ENCODE measurements at places on chromosomes 7 and 10.
A peak's percentile ranks its signal among the peaks of the same experiment; 100 is the strongest.

GRCh38 chr7:98802781-98803110, 67.1 kb downstream of the TMEM130 start:
- no peaks in the 10 kb centered on the region for H3K27me3 ChIP-seq
- DNase-seq: no peak

DNA sequence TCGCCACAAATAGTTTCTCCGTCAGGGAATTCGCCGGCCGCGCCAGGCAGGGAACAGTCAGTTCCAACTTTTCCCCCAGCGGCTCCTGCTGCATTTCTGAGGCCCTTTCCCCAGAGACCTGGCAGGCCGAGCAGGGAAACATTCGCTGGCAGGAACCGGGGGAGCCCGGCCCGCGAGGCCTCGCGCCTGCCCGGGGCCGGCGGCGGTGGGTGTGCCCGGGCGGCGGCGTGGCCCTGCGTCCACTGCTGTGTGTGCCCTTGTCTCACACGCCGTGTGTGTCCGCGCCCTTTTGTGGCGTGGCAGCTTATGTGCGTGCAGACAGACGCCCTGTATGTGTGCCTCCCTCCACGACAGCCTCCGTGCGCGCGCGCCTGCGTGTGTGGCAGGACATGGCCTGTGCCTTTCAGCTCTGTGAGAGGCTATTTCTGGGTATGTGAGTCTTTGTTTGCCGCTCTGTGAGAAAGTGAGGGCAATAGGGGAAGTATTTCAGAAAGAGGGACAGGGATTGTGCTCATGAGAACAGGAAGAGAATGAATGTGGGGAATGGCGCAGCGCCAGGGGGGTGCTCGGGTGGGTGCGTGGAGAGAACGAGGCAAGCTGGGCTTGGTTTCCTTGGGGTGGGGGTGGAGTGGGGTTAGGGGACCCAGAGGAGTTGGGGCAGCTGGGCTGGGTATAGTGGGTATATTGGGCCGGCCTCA, 689 bp upstream of the SMARCD3 start:
- peak overlapping the region; percentile 99 for H3K27ac ChIP-seq
- H3K4me3 ChIP-seq: peak overlapping the region; percentile 87

GRCh38 chr10:107649249-107649648, 484.7 kb upstream of the SORCS1 start:
- no peak overlapping the region for H3K4me3 ChIP-seq
- no peaks in the 10 kb centered on the region for H3K27me3 ChIP-seq
- no peak for DNase-seq
- no peak overlapping the region for H3K27ac ChIP-seq
- no peaks in the 10 kb centered on the region for H3K36me3 ChIP-seq

DNA sequence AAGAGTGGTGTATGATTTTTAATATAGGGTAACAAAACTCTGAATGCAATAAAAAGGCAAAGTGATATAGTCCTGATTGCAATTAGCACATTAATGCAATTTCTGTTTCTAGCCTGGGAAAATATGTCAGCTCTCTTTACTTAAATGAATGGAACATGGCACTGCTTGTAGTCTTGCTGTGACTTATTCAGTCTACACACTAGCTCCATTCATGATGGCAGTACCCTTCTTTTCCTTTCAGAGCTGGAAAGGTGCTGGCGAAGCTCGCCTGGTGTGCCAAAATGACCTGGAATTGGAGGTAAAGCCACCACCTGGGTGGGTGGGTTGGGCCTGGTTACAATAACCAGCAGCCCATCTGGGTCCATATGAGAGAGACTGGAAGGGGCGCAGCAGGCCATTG, 85.3 kb downstream of the ZNF365 start:
- H3K27ac ChIP-seq: no peak overlapping the region
- peaks cover 7% of the 10 kb centered on the region for H3K4me1 ChIP-seq
- H3K27me3 ChIP-seq: no peaks in the 10 kb centered on the region
- H3K36me3 ChIP-seq: no peaks in the 10 kb centered on the region

DNA sequence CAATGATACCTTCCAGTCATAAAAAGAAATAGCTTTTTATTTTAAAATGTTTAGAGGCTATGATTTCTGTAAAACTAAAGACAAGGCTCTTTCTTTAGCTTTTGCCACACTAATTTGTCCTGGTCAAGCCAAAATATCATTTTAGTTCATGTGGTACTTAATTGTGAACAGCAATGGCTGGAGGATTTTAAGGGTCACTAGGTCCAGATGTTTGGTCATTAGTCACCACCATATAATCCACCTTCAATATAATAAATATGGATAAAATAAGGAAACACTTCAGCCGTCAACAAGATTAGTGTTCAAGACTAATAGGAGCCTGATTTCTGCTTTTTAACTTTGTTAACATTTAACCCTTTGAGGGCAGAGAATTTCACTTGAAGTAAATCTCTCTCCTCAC, 50.0 kb upstream of the HGF start:
- no peak overlapping the region for H3K4me3 ChIP-seq
- no peaks in the 10 kb centered on the region for H3K36me3 ChIP-seq
- H3K27me3 ChIP-seq: no peaks in the 10 kb centered on the region
- H3K27ac ChIP-seq: no peak overlapping the region

DNA sequence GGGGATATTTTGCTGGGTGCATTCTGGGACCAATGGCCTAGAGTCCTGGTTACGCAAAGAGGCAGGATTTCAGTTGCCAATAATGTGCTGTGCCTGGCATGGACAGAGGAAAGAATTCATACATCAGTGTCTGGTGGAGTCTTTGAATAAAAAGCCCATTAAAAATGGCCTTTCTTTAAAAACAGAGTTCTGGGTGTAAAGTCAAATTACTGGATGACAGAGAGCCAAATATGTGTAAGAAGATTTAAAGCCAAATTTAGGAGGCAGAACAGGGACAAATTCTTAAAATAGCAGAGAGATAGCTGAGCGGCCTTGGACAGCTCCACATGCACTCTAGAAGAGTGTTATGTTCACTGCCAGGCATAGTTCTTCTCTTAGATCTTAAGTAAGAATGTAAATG, 60.8 kb upstream of the MEOX2 start:
- H3K27me3 ChIP-seq: no peaks in the 10 kb centered on the region
- H3K4me3 ChIP-seq: no peak overlapping the region
- H3K27ac ChIP-seq: no peak overlapping the region
- DNase-seq: no peak
- H3K36me3 ChIP-seq: no peaks in the 10 kb centered on the region

DNA sequence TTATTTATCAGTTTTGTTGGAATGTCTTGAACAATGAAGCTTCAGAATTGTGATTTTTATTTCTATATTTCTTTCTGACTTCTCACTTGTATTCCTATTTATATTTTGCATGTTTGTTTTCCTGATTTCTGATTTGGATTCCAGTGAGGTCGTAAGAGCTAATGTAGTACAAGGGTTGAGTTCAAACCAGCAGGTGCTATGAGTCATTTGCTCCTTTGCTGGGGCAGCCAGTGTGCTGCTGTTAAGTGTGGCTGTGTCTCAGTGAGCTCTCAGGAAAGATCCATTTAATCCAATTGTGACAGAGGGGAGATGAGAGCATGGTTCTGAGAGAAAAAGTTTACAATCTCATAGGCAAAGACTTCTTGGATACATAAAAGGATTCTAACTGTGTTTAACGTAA, 48.6 kb downstream of the MCU start:
- no peaks in the 10 kb centered on the region for H3K36me3 ChIP-seq
- DNase-seq: peak; percentile 71
- peaks cover 35% of the 10 kb centered on the region for H3K4me1 ChIP-seq
- no peak overlapping the region for H3K27ac ChIP-seq
- H3K4me3 ChIP-seq: no peak overlapping the region

- peaks cover 34% of the 10 kb centered on the region for H3K4me1 ChIP-seq
- peak overlapping the region; percentile 53 for H3K27ac ChIP-seq
- no peak overlapping the region for H3K4me3 ChIP-seq
- no peaks in the 10 kb centered on the region for H3K27me3 ChIP-seq
Measured at GRCh38 chr7:542713-543500, 23.3 kb upstream of the PDGFA start.

DNA sequence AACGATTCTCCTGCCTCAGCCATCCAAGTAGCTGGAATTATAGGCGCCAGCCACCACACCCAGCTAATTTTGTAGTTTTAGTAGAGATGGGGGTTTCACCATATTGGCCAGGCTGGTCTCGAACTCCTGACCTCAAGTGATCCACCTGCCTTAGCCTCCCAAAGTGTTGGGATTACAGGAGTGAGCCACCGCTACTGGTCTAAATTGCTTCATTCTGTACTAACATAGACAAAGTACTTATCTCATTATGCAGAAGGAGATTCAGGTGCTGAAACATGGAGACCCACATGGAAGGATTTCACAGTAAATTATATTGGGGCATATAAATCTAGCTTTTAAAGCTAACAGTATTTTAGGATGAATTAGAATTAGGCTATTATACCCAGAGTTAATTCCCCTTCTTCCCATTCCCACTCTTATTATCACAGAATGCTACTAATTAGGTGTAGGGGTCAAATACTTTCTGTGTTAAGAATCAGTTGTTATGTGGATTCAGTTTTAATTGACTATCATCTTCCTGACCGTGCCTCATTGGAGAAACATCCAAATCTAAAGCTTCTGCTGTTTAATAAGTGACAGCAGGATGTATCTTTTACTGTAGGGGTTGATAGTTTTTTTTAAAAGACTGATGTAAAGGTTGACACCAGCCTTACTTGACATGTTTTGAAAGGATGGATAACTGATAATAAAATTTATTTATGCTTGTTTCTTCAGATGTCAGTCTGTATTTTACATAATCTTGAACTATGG, 27.2 kb downstream of the ADK start:
- H3K4me3 ChIP-seq: no peak overlapping the region
- H3K4me1 ChIP-seq: peaks cover 14% of the 10 kb centered on the region
- H3K27me3 ChIP-seq: no peaks in the 10 kb centered on the region
- H3K36me3 ChIP-seq: no peaks in the 10 kb centered on the region
- H3K27ac ChIP-seq: peak overlapping the region; percentile 98
- DNase-seq: no peak

- peak overlapping the region; percentile 57 for H3K27ac ChIP-seq
- H3K36me3 ChIP-seq: no peaks in the 10 kb centered on the region
- H3K4me1 ChIP-seq: peaks cover 9% of the 10 kb centered on the region
- H3K27me3 ChIP-seq: no peaks in the 10 kb centered on the region
Measured at GRCh38 chr7:3244241-3244814, 56.7 kb upstream of the SDK1 start.

DNA sequence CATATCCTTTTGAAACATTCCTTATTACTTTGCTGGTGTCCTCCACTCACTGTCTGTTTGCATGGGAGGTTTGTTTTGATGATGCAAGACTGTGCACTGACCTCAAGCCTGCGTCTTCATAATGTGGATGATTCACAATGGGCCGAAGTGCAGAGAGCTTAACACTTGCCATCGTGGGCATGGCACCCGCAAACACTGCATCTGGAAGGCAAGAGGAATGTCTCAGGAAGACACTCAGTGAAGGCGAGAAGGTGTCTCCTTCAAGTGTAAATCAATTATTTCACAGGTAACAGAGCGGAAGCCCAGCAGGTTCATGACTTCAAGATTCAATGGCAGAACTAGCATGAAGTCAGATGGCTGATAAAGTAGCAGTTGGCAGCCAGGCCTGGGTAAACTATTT, 98.1 kb downstream of the DPY19L1 start:
- H3K4me1 ChIP-seq: no peaks in the 10 kb centered on the region
- H3K4me3 ChIP-seq: no peak overlapping the region
- H3K36me3 ChIP-seq: no peaks in the 10 kb centered on the region
- H3K27ac ChIP-seq: no peak overlapping the region

DNA sequence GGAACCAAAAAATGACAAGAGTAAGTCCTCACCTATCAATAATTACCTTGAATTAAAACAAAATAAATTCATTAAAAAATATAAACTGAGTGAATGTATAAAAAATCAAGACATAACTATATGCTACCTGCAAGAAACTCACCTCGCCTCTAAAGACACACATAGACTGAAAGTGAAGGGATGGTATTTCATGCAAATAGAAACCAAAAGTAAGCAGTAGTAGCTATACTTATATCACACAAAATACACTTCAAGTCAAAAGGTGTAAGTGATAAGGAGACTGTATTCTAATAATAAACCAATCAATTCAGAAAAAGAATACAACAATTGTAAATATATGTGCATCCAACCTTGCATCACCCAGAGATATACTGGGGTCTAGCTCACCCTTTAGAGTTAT, 332.6 kb downstream of the SH2D4B start:
- no peaks in the 10 kb centered on the region for H3K4me1 ChIP-seq
- no peak overlapping the region for H3K4me3 ChIP-seq
- H3K36me3 ChIP-seq: no peaks in the 10 kb centered on the region
- no peak for DNase-seq
- H3K27ac ChIP-seq: no peak overlapping the region

DNA sequence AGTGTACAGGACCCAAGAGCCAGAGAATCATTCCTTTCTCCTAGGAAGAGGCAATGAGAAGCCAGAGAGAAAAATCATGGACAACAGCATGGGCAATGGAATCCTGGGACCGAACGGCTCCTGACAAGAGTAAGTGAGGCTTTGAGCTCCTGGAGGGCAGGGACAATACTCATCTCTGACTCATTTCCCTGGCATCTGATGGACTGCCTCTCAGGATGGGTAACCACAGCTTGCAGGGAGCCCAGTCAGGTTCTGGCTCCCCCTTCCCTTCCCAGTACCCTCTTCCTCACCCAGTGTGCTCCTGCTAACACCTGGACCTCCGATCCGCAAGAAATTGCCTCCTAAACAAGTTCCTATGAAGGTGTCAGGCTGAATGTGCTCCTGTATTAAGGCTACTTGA, 51.2 kb upstream of the SORCS3 start:
- no peak overlapping the region for H3K27ac ChIP-seq
- DNase-seq: no peak

- H3K27ac ChIP-seq: no peak overlapping the region
- H3K4me3 ChIP-seq: no peak overlapping the region
- no peaks in the 10 kb centered on the region for H3K36me3 ChIP-seq
- no peaks in the 10 kb centered on the region for H3K27me3 ChIP-seq
- no peak for DNase-seq
- no peaks in the 10 kb centered on the region for H3K4me1 ChIP-seq
Measured at GRCh38 chr10:28442403-28442802, 90.5 kb upstream of the WAC start.

DNA sequence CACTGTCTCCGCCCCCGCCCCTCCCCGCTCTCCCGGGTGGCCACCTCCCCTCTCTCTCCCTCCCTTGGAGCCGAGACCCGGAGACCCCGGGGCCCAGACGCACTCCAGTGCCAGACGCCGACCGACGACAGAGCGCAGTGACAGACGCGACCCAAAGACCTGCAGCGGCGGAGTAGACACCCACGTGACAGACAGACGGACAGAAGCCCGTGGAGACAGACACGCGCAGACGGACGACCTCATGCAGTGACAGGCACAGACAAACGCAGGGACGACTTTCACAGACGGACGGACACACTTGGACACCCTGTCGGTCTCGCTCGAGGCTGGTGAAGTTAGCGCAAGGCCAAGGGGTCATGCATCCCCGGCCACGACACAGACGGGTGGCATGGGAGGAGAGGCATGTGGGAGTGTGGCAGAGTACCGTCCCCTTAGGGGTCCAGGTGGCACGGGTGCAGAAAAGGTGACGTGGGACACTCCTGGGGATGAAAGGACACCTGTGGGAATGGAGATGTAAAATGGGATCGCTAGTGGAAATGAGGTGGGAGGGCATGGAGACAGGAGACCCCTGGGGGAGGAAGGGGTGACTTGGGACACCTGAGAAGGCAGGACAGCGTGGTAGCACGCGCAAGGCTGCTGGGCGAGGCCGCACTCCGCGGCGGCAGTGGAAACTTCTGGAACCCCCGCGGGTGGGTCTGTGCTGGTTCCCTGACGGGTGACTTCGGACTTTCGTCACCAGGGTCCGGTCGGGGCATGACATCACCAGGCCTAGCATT, 456 bp upstream of the ACHE start:
- H3K27ac ChIP-seq: peak overlapping the region; percentile 62
- no peak overlapping the region for H3K4me3 ChIP-seq
- peaks cover 14% of the 10 kb centered on the region for H3K27me3 ChIP-seq
- H3K36me3 ChIP-seq: no peaks in the 10 kb centered on the region

GRCh38 chr10:102426803-102427287, 5.5 kb downstream of the CUEDC2 start:
- H3K4me3 ChIP-seq: no peak overlapping the region
- H3K36me3 ChIP-seq: no peaks in the 10 kb centered on the region
- H3K4me1 ChIP-seq: peaks cover 15% of the 10 kb centered on the region
- no peak for DNase-seq
- no peaks in the 10 kb centered on the region for H3K27me3 ChIP-seq
- no peak overlapping the region for H3K27ac ChIP-seq
